Epithelial cell of alveolus of lung (primary cell): ENCODE measurements at places on chromosomes 6 and 20. TPM values are rescaled to one million over a fixed set of nuclear protein-coding genes. Genes with fewer than 3 reads are reported as not detected.

The LAMA2 gene
- 28.3 and 54.9 TPM in 2 replicates for total RNA-seq

The COL11A2 gene
- total RNA-seq: 0.16 TPM in 1 of 2 replicates, not detected in the other

The ESF1 gene
- total RNA-seq: 4.3 and 4.8 TPM in 2 replicates

The ACTR5 gene
- 4.6 and 5.3 TPM in 2 replicates for total RNA-seq

The CLPSL1 gene
- total RNA-seq: not detected in 2 replicates

The TCF21 gene
- 5.6 and 119 TPM in 2 replicates for total RNA-seq

The TGM3 gene
- total RNA-seq: not detected in 2 replicates

The FOXF2 gene
- 17.8 and 106 TPM in 2 replicates for total RNA-seq

The PDYN gene
- not detected in 2 replicates for total RNA-seq

The DEF6 gene
- total RNA-seq: 2.5 and 2.7 TPM in 2 replicates

The MEP1A gene
- total RNA-seq: not detected in 2 replicates
